ENCODE measurements at places on chromosomes 11 and 22. TPM values are rescaled to one million over a fixed set of nuclear protein-coding genes. Genes with fewer than 3 reads are reported as not detected.

PATE4 gene
- not detected for total RNA-seq

SLC6A5 gene
- total RNA-seq = not detected

GRAP2 gene
- 45.5 TPM for total RNA-seq

GRCh38 chr11:63970902-63971301, 3.5 kb upstream of the COX8A start:
- H3K4me3 ChIP-seq = no peak overlapping the region
- peaks cover 8% of the 10 kb centered on the region for H3K36me3 ChIP-seq
- no peaks in the 10 kb centered on the region for H3K27me3 ChIP-seq
- no peak for DNase-seq
- H3K27ac ChIP-seq = no peak overlapping the region

- no peak overlapping the region for H3K27ac ChIP-seq
- no peaks in the 10 kb centered on the region for H3K27me3 ChIP-seq
- no peak overlapping the region for H3K4me3 ChIP-seq
- no peak for DNase-seq
Measured at GRCh38 chr22:48261706-48262105, 1499.3 kb downstream of the TBC1D22A start.

GRCh38 chr11:35486446-35486845, 39.0 kb downstream of the PAMR1 start:
- no peak overlapping the region for H3K4me3 ChIP-seq
- H3K36me3 ChIP-seq = peaks cover 2% of the 10 kb centered on the region
- no peaks in the 10 kb centered on the region for H3K4me1 ChIP-seq

DNA sequence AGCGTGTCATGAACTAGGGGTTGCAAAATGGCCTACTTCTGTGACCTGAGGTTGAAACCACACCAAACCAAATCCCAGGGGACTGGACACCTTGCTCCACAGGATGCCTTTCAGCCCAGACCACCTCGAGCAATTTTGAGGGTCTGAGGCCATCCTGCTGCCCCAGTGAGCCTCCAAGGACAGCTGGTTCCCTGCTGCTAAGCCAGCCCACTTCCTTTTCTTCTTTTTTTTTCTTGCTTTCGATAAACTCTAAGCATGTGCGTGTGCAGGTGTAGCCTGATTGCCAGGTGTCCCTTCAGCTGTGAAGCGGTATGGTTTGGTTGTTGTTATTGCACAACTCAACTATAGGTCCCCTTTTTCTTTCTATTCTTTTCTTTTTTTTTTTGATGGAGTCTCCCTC, 2.7 kb downstream of the CRYBB1 start:
- H3K4me3 ChIP-seq = no peak overlapping the region
- no peak overlapping the region for H3K27ac ChIP-seq
- H3K4me1 ChIP-seq = peaks cover 8% of the 10 kb centered on the region
- no peak for DNase-seq
- peaks cover 2% of the 10 kb centered on the region for H3K27me3 ChIP-seq

DNA sequence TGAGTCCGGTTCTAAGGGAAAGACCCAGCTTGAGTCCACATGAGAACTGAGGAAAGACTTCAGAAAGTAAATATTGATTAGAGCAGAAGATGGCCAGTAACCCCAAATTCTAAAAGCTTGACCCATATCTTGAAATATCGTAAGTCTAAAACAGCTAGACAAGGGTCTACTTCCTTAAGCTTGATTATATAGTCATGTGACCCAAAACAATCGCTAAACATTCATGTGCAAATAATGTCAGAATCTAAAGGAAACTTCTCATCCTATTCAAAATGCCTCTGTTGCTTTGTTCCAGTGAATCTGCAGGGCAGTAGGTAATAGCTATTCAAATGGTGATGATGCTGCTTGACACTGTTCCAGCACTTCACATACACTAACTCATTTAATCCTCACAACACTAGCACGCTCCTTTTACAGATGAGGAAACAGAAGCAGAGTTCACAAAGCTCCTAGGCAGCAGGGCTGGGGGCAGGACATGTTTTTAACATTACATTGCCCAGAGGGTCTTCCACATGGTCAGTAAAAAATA, 52.6 kb downstream of the TCF20 start:
- no peak overlapping the region for H3K4me3 ChIP-seq
- DNase-seq = no peak
- H3K4me1 ChIP-seq = peaks cover 55% of the 10 kb centered on the region

GRCh38 chr11:71996946-71997345, 1.8 kb upstream of the IL18BP start:
- no peak overlapping the region for H3K4me3 ChIP-seq
- H3K27me3 ChIP-seq = no peaks in the 10 kb centered on the region
- no peak for DNase-seq
- H3K4me1 ChIP-seq = peaks cover 20% of the 10 kb centered on the region

GRCh38 chr11:127126986-127127385, 126.4 kb upstream of the KIRREL3 start:
- H3K4me1 ChIP-seq = no peaks in the 10 kb centered on the region
- peaks cover 4% of the 10 kb centered on the region for H3K27me3 ChIP-seq
- H3K27ac ChIP-seq = no peak overlapping the region
- no peak overlapping the region for H3K4me3 ChIP-seq
- H3K36me3 ChIP-seq = no peaks in the 10 kb centered on the region

- DNase-seq = no peak
- no peaks in the 10 kb centered on the region for H3K36me3 ChIP-seq
- H3K27me3 ChIP-seq = no peaks in the 10 kb centered on the region
- H3K4me1 ChIP-seq = no peaks in the 10 kb centered on the region
Measured at GRCh38 chr11:1232021-1232882, 9.4 kb downstream of the MUC5B start.

GRCh38 chr11:63713766-63714165, 32.5 kb downstream of the RTN3 start:
- H3K36me3 ChIP-seq = peaks cover 3% of the 10 kb centered on the region
- H3K4me1 ChIP-seq = peaks cover 5% of the 10 kb centered on the region
- H3K27ac ChIP-seq = no peak overlapping the region
- no peak for DNase-seq
- H3K27me3 ChIP-seq = no peaks in the 10 kb centered on the region

- H3K27me3 ChIP-seq = no peaks in the 10 kb centered on the region
- no peaks in the 10 kb centered on the region for H3K36me3 ChIP-seq
- DNase-seq = no peak
- H3K4me1 ChIP-seq = no peaks in the 10 kb centered on the region
Measured at GRCh38 chr11:26847459-26847858, 125.6 kb upstream of the SLC5A12 start.
